ENCODE measurements at places on chromosomes 2 and 18.

GRCh38 chr18:23824240-23824639 is 135.0 kb downstream of the LAMA3 start:
- no peak for DNase-seq

- DNase-seq = no peak
Observed at GRCh38 chr2:190311893-190312634, 7.6 kb downstream of the HIBCH start.

DNA sequence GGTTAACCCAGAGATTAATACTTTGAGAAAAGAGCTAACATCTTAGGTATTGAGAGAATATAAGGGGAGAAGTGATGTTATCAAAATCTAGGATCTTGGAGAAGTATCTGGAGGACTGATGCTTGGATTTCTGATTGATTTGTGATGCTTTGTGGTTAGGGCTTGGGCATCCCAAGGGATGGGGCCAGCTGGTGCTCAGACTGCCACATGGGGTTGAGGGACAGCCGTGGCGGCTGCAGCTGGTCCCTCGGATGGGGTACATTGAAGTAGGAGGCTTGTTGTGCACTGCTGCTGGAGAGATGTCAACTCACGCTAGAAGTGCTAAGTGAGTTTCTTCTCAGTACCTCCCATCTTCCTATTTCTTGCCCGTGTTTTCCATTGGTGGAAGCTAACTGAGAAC is 22.4 kb downstream of the HRH4 start:
- DNase-seq = no peak

DNA sequence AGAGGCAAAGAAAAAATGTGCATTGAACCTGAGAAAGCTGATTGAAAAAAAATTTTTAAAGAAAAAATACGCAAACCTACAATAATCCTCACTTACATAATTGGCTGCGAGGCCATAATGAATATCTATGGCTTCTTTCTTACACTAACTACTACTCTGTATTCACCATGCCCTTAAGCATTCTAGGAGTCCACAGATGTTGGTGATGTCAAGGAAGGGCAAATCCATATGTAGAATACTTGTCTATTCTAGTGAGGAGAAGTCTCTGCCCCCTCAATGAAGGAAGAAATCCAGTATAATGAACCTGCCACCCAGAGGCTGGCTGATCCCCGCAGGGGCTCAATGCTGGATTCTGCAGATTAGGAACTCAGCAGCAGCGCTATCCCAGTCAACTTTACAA is 14.3 kb downstream of the GALNT3 start:
- DNase-seq = no peak

Measured in suppressor macrophage treated with lipopolysaccharide for 1 hour (primary cell).